AML-193 (cell line): ENCODE measurements at places on chromosomes 16 and 17.

- DNase-seq = no peak
Observed at GRCh38 chr16:49560004-49560830, 186.6 kb downstream of the C16orf78 start.

DNA sequence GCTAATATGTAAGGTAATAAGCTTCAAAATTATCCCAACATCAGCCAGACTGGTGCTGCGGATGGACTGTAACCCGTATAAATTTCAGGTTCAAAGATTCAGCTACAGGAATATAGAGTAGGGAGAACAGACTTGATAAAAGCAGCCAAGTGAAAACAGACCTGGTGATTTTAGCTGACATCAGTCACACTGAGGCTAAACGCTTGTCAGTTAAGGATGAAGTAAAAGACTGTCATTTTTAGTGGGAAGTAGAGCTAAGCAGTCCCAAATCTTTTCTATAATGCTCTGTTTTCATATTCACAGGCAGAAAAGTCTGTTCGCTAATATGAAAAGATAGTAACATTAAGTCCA is 35.4 kb downstream of the CMTM4 start:
- DNase-seq = no peak

- no peak for DNase-seq
Observed at GRCh38 chr17:16491703-16492612, at the start of gene LRRC75A. Gene LRRC75A (minus strand): TSS chr17:16492193. CDS start chr17:16491990, 203 bp downstream.

- no peak for DNase-seq
Observed at GRCh38 chr17:14303343-14304221, 2.7 kb downstream of the HS3ST3B1 start.

GRCh38 chr16:46918905-46919792 is 35.0 kb downstream of the GPT2 start:
- DNase-seq = no peak

- DNase-seq = no peak
Observed at GRCh38 chr17:82013772-82014321, 8.8 kb downstream of the CENPX start.

DNA sequence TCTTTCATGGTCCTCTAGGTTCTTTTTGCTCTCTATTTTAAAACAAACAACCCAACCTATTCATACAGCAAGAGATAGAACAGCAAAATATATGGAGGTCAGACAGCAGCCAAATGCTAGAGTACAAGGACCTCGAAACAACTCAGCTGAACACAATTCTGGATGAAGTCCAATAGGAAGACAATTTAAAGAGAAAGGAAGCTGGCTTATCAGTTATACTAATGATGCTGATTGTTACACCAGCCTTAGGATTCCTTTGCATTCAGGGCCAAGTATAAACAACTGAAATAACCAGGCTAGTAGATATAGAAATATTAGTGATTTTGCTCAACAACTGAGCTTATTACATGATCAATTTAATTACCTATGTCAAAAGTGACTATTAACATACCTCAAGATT is 2.5 kb downstream of the SSH2 start:
- no peak for DNase-seq

- no peak for DNase-seq
Observed at GRCh38 chr16:86661706-86662105, 83.4 kb downstream of the FOXL1 start.

DNA sequence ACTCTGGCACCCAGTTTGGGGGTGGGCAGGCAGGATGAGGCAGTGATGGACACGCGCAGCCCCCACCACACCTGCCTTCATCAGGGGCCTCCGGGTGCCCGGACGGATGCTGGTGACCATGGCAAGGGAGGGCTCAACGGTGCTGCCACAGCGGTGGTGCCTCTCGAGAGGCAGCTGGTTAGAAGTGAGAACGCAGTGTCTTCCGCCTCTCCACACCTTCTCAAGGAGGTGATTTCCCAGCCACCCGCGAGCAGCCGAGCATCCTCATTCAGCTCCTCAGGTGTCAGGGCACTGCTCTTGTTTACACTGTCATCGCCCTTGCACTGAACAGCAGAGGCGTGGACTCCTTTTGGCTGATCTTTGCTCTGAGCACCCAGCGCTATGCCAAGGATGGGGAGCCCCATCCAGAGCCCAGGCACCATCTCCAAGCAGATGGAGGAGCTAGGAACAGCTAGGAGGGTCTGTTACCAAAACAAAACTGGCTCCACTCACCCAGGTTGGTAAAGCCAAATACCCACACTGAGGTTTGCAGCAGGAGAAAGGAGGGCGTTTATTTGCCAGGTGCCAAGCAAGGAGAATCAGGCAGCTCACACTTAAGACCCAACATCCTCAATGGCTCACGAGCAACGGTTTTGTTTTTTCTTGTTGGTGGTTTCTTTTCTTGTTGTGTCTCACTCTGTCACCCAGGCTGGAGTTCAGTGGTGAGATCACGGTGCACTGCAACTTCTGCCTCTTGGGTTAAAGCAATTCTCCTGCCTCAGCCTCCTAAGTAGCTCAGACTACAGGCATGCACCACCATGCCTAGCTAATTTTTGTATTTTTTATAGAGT is 174.3 kb upstream of the TNRC6C start:
- DNase-seq = no peak

- DNase-seq = no peak
Observed at GRCh38 chr16:88320947-88321634, 61.7 kb upstream of the ZNF469 start.

DNA sequence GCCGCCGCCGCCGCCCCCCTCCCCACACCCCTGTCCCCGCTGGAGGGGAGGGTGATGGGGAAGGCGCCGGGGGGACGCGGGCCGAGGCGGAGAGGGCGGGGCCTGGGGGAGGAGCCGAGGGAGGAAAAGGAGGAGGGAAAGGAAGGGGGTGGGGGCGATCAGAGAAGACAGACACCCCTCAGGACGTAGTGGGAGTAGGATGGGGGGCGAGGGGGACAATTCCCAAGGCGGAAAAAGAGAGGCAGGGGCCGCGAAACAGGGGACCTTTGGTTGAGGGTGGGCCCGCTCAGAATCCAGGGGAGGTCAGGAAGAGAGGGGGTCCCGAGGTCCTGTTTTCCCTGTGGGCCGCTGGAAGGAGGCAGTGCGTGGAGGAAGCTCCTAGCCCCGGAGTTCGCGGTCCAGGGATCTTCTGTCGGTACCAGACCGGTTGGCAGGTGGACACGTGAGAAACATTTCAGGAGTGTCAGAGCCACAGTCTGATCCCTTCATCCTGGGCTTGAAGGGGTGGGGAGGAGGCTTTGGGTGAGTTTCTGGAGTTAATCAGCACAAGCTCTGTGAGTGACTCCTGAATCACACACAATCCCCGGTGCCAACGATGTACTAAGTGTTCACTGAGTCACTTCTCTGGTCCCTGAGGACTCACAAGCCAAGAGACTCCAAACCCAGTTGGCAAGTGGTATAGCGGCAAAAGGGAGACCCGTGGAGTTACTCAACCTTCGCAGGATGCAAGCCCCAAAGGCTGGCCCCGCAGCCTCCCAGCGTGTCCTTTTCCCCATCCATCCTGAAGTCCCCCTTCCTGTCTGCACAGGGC is at the start of gene XYLT1:
Gene XYLT1, minus strand, starts transcription at position 53 of the 811 bp plus-strand sequence. CDS start 164 bp downstream, outside the sequence.
- DNase-seq = no peak

GRCh38 chr16:13883881-13884280 is 36.1 kb upstream of the ERCC4 start:
- no peak for DNase-seq

GRCh38 chr16:24507959-24508480 is 31.3 kb upstream of the RBBP6 start:
- no peak for DNase-seq

- DNase-seq = no peak
Observed at GRCh38 chr17:59846394-59847165, 46.2 kb downstream of the TUBD1 start.

DNA sequence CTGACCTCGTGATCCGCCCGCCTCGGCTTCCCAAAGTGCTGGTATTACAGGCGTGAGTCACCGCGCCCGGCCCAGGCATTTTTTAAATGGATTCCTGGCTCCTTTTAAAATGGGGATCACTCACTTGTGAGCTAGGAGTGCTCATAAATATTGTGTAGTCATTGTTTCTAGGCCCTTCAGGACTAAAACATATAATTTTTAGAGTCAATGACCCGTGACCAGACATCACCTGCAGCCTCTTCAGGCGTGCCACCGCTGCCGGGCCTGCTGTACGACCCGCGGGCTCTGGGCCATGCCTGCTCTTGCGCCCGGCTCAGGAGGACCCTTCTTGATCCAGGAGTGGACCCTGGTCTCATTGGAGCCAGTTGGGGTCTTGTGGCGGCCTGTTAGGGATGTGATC is 30.8 kb downstream of the EFCAB5 start:
- DNase-seq = no peak

GRCh38 chr17:32264140-32264799 is 1.4 kb upstream of the RHBDL3 start:
- DNase-seq = no peak

- no peak for DNase-seq
Observed at GRCh38 chr16:5770118-5770517, 672.5 kb upstream of the EEF2KMT start.

DNA sequence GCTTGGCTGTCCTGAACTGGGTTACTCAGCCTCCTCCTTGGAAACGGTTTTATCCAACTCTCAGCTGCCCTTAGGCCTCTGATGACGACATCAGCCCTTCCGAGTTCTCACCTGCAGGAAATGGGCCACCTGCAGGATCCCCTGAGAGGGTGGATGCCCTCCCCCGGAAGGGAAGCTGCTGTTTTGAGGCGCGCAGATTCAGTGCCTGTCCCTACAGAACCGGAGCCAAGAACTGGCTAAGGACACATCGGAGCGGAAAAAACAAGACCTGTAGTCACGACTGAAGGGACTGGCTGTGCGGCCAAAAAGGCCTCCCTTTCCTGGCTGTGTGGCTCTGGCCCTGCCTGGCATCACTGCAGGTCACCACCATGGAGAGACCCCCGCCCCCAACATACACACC is 11.7 kb upstream of the C16orf95 start:
- no peak for DNase-seq

GRCh38 chr16:56013962-56014552 is 138.9 kb upstream of the CES5A start:
- no peak for DNase-seq

DNA sequence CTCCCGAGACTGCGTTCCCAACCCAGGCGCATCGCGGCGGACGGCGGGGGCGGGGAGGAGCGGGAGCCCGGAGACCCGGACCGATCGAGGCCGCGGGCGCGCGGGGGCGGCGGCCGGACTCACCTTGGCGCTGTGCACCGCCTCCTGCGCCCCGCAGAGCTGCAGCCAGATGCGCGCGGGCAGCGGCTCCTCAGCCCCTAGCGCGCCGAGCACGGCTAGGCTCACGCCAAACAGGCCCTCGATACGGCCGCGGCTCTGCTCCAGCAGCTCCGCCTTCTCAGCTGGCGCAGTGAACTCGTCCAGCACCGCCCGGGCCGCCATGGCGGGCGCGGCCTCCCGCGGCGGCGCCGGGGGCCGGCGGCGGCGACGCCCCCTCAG is 339 bp downstream of the N4BP1 start:
- DNase-seq = no peak

- DNase-seq = no peak
Observed at GRCh38 chr17:30005709-30006320, 64.4 kb downstream of the EFCAB5 start.

- DNase-seq = no peak
Observed at GRCh38 chr16:57134982-57135381, 42.6 kb downstream of the CPNE2 start.
